ENCODE measurements at places on chromosomes 5 and 9.
A peak's percentile ranks its signal among the peaks of the same experiment; 100 is the strongest.

- no peak for DNase-seq
These were observed 323.6 kb downstream of the NTRK2 start for GRCh38 chr9:84993105-84993504.

- no peak for DNase-seq
These were observed 170.0 kb downstream of the CRB2 start for GRCh38 chr9:123525957-123526356.

GRCh38 chr5:93717162-93717561, 24.2 kb downstream of the POU5F2 start:
- DNase-seq = peak; percentile 37

DNA sequence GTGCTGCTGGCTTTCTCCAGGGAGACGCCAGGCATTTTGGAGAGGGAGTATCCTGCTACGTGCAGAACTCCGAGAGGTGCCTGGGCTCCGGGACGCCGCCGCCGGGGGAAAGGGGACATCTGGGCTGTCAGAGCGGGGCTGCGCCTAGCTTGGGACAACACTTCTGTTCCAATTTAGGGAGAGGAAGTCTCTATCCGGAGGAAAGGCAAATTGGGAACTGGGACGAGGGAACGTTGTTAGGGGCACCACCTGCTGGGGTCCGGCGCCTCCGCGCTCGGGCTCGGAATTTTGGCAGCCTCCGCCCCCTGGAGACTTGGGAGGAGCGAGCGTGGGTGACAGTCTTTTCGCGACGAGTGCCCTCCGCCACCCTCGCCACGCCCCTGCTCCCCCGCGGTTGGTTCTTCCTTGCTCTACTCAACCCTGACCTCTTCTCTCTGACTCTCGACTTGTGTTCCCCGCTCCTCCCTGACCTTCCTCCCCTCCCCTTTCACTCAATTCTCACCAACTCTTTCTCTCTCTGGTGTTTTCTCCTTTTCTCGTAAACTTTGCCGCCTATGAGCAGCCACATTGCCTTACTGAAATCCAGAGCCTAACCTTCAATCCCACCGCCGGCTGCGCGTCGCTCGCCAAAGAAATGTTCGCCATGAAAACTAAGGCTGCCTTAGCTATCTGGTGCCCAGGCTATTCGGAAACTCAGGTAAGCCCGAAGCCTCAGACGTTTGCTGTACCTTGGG, 1.6 kb downstream of the TSLP start:
- peak; percentile 44 for DNase-seq

DNA sequence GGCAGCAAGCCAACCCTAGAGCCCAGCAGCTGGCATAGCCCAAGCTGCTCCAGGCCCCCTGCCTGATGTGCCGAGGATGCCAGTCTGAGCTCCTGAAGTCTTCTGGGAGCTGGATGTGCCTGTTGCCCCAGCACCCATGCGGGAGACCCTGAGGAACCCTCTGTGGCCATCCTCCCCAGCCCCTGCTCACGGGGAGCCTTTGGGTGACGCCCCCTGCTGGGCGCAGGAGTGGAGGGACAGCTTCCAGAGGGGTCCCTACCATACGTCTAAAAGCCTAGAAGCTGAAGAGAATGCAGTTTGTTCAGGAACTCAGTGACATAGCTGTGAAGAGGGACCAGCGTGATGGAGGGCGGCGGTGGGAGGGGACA, 33.1 kb upstream of the MVB12B start:
- DNase-seq = no peak

DNA sequence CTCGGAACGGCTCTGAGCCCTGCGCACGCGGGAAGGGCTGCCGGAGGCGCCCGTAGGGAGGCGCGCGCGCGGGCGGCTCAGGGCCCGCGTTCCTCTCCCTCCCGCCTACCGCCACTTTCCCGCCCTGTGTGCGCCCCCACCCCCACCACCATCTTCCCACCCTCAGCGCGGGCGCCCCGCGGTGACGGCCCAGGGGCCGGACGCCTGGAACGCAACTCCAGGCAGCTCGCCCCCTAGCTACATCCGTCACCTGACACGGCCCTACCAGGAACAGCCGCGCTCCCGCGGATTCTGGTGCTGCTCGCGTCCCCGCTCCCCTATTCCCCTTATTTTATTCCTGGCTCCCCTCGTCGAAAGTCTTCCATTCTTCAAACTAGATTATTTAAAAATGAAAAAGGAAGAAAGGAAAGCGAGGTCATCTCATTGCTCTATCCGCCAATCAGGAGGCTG, at the start of gene CDKN2B-AS1:
Gene CDKN2B-AS1, plus strand, starts transcription at position 236 of the 450 bp plus-strand sequence.
- no peak for DNase-seq

GRCh38 chr5:153893817-153894216, 144.9 kb downstream of the FAM114A2 start:
- no peak for DNase-seq

Measured in fibroblast of the aortic adventitia (primary cell).